OCI-LY7 (cell line): ENCODE measurements at places on chromosomes 16 and 17.

GRCh38 chr16:52471650-52472370 is 75.1 kb downstream of the TOX3 start:
- DNase-seq = no peak

- DNase-seq = no peak
Observed at GRCh38 chr17:39740357-39741111, 2.8 kb downstream of the GRB7 start.

DNA sequence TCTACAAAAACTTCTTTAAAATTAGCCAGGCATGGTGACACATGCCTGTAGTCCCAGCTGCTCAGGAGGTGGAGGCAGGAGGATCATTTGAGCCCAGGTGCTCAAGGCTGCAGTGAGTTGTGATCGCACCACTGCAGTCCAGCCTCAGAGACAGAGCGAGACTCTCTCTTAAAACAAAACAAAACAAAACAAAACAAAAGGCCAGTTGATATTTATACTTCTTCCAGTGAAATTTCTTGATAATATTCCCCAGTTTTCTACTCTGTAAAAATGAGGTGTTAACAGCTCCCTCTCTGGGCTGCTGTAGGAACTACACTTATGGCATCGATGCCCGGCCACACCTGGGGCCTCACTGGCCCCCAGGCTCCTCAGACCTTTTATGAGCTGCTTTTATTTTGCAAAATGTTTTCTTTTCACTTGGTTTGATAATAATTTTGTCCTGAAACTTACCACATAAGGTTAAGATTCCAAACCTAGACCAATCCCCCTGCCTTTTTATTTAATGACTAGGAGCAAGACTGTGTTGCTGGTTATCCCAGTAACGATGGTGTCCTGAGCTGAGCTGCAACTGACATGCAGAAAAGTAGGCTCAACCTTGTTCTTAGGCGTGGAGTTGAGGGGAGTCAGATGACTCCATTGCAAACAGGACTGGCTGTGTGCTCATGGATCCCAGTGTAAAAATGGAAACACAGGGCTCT is 17.6 kb downstream of the MAPK8IP3 start:
- peak; percentile 59 for DNase-seq

GRCh38 chr17:48915459-48916282 is 7.5 kb downstream of the UBE2Z start:
- no peak for DNase-seq

- no peak for DNase-seq
Observed at GRCh38 chr17:63418540-63418939, 27.6 kb downstream of the CYB561 start.

GRCh38 chr16:55834049-55834448 is 1.2 kb upstream of the CES1 start:
- no peak for DNase-seq

DNA sequence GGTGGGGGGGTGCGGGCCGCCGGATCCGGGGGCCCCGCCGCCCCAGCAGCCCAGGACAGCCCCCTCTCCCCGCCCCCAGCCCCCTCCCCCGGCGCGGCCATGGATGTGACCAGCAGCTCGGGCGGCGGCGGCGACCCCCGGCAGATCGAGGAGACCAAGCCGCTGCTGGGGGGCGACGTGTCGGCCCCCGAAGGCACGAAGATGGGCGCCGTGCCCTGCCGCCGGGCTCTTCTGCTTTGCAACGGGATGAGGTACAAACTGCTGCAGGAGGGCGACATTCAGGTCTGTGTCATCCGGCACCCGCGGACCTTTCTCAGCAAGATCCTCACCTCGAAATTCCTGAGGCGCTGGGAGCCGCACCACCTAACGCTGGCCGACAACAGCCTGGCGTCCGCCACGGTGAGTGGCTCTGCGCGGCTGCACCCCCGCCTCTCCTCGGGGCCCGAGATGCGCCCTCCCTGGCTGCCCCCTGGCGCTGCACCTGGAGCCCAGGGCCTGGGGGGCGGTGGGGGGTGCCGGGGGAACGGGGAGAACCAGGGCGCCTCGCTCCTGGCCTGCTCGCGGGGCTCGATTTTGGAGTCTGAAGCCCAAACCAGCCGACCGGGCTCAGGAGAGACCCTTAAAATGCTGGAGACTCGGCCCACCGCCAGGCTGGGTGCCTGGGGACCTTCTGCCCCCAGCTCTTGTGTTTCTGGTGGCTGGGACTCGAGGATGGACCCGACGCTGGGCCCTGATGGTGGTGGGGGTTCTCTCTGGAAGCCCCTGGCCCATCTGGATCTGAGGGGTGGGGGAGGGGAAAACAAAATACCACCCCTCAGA is 744 bp downstream of the CMIP start:
- peak; percentile 67 for DNase-seq

- DNase-seq = no peak
Observed at GRCh38 chr16:12009462-12009861, 32.9 kb downstream of the SNX29 start.

GRCh38 chr16:78189121-78189520 is 89.7 kb downstream of the WWOX start:
- DNase-seq = peak; percentile 22

DNA sequence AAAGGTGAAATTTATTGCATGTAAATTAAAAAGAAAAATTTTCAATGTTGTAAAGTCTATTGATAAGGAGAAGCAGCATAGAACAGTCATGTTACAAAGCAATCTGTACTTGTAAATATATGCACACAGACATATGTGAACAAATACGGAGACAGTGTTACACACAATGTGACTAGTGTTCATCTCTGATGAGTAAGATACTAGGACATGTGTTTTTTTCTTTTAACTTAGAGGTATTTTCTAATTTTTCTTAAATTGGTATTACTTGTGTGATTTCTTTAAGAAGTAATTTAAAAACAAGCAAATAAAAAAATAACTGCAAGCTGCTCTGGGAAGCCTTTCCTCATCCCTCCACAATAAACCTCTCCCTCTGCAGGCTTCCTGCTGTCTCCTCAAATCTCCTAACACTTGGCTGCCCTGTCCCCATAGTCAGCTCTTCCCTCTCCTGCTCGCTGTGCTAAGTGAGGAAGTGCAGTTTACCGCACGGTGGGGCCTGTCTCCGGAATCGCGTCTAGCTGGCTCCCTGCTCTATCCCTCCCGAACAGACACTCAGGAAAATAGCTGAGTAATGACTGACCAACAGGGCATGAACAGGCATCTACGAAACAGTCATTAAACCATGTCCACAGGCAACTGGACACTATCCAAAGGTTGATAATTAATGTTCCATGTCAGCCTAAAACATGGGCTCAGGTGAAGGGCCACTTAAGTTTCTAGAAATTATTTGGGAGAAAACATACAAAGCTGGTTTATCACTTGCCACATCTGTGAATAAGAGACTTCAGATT is 35.9 kb downstream of the CMTM4 start:
- DNase-seq = no peak

DNA sequence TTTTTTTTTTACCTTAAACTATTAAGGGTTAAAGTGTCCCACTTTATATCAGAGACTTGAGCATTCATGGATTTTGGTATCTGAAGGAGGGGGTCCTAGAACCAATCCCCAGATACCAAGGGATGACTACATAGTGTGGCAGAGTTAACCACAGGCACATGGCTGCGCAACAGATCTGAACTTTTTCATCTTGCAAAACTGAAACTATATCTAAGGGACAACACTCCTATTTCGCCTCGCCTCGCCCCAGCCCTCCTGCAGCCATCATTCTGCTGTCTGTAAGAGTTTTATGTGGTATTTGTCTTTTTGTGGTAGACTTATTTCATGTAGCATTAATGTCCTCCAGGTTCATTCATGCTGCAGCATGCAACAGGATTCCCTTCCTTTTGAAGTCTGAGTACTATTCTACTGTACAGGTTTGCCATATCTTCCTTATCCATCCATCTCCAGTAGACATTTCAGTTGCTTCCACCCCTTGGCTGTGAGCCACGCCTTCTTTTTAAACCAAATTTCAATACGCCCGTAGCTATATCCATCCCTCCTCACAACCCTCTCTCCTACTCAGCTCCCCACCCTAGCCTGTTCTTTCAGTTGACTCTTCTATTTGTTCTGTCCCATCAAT is 53.2 kb downstream of the AMFR start:
- DNase-seq = no peak

- no peak for DNase-seq
Observed at GRCh38 chr17:74117087-74117698, 86.3 kb upstream of the RPL38 start.

GRCh38 chr17:77540531-77540930 is 399.8 kb downstream of the SEC14L1 start:
- DNase-seq = no peak

DNA sequence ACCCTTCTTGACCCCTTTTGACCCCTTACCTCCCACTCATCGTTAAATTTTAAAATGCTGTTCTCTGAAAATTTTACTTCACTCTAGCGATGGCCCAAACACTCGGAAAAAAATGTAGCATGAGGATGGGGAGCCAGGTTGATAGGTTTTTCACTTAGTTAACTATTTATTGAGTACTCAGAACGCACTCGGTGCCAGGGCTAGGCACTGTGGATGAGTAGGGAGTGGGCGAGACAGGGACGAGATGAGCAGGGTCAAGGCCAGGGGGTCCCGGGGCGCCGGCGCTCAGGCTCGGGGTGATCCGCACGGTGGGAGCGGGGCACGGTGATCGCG is 392 bp downstream of the ZSCAN32 start:
- no peak for DNase-seq

DNA sequence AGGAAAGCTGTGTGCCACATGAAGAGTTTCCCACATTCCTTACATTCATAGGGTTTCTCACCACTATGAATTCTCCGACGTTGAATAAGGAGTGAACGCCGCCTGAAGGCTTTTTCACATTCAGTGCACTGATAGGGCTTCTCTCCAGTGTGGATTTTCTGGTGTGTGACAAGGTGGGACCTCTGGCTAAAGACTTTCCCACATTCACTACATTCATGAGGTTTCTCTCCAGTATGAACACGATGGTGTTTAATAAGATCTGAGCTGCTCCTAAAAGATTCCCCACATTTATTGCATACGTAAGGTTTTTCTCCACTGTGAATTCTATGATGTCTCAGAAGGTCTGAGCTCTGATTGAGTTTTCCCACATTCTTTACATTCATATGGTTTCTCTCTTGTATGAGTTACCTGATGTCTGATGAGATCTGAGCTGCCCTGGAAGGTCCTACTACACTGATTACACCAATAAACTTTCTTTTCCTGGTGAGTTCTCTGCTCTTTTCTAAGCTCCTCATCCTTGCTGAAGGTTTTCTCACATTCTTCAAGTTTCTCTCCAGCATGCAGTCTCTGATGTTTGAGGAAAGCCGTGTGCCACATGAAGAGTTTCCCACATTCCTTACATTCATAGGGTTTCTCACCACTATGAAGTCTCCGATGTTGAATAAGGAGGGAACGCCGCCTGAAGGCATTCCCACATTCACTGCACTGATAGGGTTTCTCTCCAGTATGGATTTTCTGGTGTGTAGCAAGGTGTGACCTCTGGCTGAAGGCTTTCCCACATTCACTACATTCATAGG is 10.0 kb downstream of the ZNF594 start:
- DNase-seq = no peak

- DNase-seq = peak; percentile 53
Observed at GRCh38 chr17:4710693-4711634, 532 bp downstream of the ARRB2 start.

DNA sequence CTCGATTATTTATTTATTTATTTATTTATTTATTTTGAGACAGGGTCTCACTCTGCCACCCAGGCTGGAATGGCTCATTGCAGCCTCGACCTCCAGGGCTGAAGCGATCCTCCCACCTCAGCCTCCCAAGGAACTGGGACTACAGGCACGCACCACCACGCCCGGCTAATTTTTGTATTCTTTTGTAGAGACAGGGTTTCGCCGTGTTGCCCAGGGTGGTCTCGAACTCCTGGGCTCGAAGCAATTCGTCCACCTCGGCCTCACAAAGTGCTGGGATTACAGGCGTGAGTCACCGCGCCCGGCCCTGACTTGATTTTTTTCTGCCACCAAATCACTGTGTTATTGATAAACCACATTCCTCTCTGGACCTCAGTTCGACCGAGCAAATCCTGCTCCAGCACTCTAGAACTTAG is 758 bp upstream of the RPL23A start:
- no peak for DNase-seq

- peak; percentile 39 for DNase-seq
Observed at GRCh38 chr17:39527220-39527813, 66.0 kb downstream of the CDK12 start.

DNA sequence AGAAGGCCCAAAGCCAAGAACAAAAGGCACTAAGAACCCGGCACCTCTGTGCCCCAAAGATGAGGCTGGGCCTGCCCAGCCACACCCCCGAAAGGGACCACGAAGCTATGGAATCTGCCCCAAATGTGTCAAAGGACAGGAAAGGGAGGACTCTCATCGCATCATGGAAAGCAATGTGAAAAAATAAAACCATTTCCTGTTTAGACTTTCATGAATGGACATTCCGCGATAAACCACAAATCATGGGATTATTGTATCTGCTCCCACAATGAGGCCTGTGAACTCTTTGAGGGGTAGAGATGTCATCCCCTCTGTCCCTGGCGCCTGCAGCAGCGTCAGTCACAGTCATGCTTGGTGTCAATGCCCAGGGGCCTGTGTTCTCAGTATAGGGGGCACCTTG is 135.0 kb downstream of the COPRS start:
- no peak for DNase-seq

DNA sequence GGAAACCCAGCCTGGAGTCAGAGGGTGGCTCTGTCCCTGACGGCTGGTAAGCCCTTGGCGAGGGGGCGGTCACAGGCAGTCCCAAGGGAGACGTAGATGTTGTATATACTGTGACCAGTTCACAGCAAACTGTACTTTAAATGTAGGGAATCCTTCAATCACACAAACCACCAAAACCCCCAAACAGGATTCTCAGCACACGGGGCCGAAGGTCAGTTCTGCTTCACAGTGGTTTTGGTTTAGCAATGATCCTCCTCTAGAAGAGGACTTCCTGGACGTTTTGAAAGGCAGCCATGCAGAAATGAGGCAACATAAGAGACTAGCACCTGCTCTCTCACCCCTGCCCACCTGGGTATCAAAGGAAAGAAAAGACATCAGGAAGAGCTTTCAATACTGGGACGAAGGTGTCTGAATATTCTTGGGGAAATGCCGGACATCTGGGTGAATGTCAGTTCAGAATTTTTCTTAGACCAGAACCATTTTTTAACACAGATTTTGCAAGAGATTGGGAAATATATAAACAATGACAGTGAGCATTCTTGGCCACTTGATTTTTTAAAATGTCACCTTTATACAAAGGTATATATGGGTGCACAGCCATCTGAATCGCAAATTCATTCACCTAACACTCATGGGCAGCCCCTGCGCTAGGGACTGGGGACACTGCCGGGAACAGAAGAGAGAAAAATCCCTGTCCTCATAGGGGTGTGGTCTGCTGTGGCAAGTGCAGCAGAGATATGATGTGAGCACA is 74.2 kb downstream of the CRISPLD2 start:
- peak; percentile 81 for DNase-seq

- no peak for DNase-seq
Observed at GRCh38 chr17:46108550-46109110, 84.6 kb downstream of the KANSL1 start.

DNA sequence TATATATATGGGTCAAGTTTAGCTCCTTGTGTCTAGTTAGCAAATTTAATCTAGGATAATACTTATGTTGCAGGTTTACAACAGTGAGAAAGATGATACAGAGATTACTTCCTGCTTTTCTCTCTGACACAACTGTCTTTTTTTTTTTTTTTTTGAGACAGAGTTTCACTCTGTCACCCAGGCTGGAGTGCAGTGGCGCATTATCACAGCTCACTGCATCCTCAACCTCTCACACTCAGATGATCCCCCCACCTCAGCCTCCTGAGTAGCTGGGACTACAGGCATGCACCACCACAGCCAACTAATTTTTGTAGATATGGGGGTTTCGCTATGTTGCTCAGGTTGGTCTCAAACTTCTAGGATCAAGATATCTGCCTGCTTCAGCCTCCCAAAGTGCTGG is 706.9 kb upstream of the SOX9 start:
- DNase-seq = peak; percentile 64
